Mucosa of gallbladder (tissue), 1 donor: ENCODE measurements at places on chromosomes 4 and X. TPM values are rescaled to one million over a fixed set of nuclear protein-coding genes. Genes with fewer than 3 reads are reported as not detected.

DNA sequence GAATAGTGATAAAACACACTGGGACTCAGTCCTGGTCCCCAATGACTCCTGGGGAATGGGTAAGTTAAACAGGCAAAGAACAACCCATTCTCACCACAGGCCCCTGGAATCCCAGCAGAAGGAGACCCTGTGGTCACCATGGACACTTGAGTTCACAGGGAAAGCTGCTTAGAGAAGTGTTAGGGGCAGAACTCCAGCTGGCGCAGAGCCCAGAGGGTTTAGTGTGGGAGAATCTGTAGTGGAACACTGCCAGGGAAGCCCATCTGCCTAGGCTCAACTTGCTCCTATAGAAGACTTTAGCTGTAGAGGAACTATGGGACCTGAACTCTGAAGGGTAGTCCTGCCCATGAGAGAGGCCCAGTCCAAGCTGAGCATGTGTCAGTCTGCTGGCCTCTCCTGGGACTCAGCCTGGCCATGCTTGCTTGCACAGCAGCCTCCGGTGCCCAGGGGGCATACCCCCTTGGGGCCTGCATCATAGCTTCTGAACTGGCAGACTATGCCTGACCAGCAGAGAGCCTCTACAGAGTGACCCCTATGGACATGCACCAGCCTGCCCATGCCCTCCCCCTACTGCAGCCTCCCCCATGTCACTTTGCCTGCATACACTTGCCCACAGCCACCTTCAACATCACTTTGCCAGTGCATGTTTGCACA lies 343.5 kb downstream of the IDS start:
- no peak for DNase-seq

- DNase-seq = no peak
Measured at GRCh38 chrX:65017451-65017850, 41.2 kb upstream of the ZC4H2 start.

- DNase-seq = no peak
Measured at GRCh38 chrX:70293621-70294020, 3.7 kb downstream of the KIF4A start.

- DNase-seq = no peak
Measured at GRCh38 chr4:3302786-3303564, 10.2 kb downstream of the RGS12 start.

GRCh38 chrX:51144828-51145442 lies 187.7 kb upstream of the NUDT10 start:
- DNase-seq = no peak

- no peak for DNase-seq
Measured at GRCh38 chr4:171288816-171289432, 524.3 kb upstream of the GALNTL6 start.

DNA sequence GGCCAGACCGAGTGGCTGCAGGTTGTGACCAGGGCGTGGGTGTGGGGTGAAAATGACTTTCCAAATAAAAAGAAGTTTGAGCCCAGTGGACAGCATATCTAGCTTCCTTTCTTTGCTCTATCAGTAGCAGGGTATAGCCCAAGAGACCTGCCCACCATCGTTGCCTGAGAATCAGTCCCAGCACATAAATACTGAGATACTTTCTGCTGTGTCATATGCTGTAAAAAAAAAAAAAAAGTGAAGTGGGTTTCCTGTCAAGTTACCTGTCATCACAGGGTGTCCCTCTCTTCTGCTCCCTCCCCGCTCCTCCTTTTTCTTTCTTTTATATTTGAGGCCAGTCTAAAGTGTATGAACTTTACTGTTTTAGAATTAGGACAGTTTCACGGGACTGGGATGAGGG lies 330.3 kb upstream of the BOD1L1 start:
- no peak for DNase-seq

- no peak for DNase-seq
Measured at GRCh38 chr4:54709400-54709799, 51.6 kb downstream of the KIT start.

The RNF128 gene
- 144 TPM for total RNA-seq
